Gastroesophageal sphincter (tissue), 4 donors: ENCODE measurements at places on chromosomes 1 and 21.

- peak; percentile 84 for ATAC-seq
These were observed 20.1 kb downstream of the OSBPL9 start for GRCh38 chr1:51636764-51637522.

GRCh38 chr1:204968135-204968534 is 74.9 kb upstream of the CNTN2 start:
- no peak for ATAC-seq

DNA sequence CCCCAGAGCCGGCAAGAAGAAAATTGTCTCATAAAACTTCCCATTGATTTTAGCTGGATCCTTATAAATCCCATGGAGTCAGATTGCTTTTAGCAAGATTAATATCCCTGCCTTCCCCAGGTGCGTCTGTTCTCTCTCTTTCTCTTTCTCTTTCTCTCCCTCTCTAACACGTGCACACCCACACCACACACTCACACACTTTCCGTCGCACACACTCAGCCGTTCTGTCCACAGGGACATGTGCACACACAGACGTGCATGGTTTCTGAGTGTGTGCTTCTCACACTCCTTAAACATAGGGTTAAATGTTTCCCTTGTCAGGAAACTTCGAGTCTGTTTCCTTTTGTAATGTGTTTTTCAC is 98.7 kb upstream of the NFIA start:
- ATAC-seq: no peak

- no peak for ATAC-seq
These were observed 102.5 kb downstream of the KCNN3 start for GRCh38 chr1:154767315-154768240.

- ATAC-seq: no peak
These were observed 8.9 kb downstream of the ADGRB2 start for GRCh38 chr1:31755197-31755611.

DNA sequence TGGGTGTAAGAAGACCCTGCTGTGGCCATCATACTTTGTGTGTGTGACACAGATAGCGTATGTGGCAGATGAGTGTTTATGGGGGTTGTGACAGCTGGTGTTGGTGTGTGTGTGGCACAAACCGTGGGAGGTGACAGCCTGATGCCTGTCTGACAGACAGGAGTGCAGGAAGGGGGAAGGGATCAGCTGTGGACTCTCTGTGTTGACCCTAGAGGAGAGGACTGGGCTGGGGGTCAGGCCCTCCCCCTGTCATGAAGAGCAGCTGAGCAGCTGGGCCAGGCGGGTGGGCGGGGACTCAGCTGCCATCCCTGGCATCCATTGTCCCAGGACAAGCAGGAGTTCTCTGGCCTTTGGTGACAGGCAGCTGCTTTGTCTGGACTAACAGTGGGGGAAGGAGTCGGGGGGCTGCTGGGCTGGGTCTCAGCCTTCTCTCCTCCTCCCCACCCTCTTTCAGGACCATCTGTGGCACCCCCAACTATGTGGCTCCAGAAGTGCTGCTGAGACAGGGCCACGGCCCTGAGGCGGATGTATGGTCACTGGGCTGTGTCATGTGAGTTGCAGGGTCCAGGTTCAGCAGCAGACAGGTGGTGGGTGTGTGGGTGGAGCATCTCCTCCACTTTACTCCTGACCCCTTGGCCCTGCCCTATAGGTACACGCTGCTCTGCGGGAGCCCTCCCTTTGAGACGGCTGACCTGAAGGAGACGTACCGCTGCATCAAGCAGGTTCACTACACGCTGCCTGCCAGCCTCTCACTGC is 2.3 kb downstream of the PLK3 start:
- no peak for ATAC-seq

DNA sequence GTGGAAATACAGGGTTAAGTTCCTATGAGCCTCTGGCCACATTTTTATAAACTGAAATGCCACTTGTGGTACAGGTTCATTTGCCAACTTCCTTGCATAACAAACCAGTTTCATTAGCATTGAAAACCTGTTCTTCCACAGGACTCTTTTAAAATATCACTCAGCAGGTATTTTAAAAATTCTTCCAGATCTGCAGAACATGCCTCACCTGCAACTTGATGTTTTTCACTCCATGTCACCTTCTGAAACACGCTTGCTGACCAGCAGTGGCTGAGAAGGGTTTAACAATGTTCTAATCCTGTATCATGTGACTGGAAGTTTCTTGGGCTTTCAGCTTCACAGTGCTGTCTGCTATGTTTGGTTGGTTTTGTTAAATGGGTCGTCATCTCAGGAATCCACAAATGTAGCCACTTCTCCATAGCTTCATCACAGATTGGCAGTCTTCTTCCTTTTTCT is 17.6 kb upstream of the CBR3 start:
- no peak for ATAC-seq

- ATAC-seq: peak; percentile 40
These were observed 22.4 kb upstream of the NPPB start for GRCh38 chr1:11880911-11881748.

DNA sequence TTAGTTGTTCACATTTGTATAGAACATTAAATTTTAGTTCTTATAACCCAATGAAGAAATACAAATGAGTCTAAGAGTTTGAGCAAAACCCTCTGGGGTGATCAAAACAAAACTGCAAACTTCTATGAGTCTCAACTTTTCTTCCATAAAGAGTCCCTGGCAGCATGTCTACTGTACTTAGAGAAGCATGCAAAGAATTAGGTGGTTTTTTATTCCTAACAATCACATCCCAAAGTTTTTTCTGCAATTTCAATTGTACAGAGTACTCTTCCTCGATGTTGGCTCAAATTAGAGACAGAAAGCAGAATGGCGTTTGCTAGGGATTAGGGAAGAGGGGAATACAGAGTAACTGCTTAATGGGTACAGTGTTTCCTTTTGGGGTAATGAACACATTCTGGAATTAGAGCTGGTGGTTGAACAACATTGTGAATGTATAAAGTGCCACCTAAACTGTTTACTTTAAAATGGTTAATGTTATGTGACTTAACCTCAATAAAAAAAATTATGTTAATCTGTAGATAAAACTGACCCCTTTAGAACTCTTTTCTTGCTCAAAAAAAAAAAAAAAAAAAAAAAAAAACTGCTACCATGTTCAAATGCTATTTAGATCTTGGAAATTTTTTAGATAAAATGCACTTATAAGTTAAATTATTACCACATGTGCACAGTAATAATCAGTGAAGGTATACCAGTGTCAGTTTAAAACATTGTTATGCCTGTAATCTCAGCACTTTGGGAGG is 4.8 kb downstream of the RC3H1 start:
- ATAC-seq: no peak

GRCh38 chr1:32336963-32337675 is 1.1 kb upstream of the MARCKSL1 start:
- no peak for ATAC-seq

DNA sequence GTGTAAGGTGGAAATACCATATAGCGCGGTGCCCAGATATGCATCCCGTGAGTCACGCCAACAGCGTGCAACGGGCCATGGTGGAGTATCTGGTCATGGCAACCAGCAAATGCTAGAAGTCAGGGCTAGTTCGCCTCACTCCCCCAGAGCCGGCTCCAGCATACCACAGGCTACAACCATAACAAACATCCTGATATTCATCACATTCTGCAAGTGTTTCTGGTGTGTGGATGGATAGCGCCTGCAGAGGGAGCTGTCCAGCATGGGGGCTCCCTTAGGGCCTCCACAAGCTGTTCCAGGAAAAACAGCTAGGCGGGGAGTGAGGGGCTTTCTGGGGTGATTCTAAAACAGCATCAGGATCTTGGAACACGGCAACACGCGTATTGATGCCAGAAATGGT is 6.8 kb downstream of the C1orf198 start:
- no peak for ATAC-seq

DNA sequence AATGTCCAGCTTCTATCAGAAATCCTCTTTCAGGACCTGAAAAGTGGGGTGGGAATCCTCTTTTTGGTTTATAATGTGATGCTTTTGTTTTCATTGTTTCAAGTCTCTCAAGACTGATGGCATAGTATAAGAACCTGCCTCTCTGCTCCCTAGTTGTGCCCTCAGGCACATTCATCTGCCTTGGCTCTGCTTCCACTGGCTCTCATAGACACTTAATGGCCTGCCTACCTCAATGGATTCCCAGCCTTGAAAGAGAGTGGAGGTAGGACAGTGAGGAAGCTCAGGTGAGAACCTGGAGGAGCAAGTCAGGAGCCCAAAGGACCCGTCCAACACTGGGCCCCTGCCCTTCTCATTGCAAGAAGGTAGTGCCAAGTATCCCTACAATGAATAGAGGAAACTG is 4.8 kb downstream of the TTLL7 start:
- ATAC-seq: no peak

- no peak for ATAC-seq
These were observed 17.1 kb upstream of the UBE2U start for GRCh38 chr1:64186138-64186897.

GRCh38 chr1:228212415-228212965 is 4.6 kb downstream of the OBSCN start:
- no peak for ATAC-seq

- no peak for ATAC-seq
These were observed 36.1 kb downstream of the EPB41 start for GRCh38 chr1:28950449-28950848.

DNA sequence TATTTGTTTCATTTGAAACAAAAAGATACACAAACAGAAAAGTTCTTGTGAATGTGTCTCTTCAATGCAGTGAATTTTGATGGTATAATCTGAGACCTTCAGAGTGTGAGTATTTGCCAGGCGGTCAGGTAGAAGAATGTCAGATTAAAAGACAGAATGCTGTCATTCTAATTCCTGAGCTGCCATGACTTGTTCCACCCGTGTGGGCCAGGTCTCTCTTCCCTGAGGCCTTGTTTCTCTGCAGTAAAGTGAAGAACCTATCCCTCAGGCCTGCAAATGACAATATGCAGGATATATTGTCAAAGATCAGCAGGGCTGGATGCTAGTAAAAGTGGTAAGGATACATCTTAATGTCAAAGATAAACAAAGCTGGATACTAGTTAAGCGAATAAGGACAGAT is 111.4 kb downstream of the ZP4 start:
- no peak for ATAC-seq

GRCh38 chr1:43703836-43704235 is 3.5 kb upstream of the ST3GAL3 start:
- no peak for ATAC-seq

DNA sequence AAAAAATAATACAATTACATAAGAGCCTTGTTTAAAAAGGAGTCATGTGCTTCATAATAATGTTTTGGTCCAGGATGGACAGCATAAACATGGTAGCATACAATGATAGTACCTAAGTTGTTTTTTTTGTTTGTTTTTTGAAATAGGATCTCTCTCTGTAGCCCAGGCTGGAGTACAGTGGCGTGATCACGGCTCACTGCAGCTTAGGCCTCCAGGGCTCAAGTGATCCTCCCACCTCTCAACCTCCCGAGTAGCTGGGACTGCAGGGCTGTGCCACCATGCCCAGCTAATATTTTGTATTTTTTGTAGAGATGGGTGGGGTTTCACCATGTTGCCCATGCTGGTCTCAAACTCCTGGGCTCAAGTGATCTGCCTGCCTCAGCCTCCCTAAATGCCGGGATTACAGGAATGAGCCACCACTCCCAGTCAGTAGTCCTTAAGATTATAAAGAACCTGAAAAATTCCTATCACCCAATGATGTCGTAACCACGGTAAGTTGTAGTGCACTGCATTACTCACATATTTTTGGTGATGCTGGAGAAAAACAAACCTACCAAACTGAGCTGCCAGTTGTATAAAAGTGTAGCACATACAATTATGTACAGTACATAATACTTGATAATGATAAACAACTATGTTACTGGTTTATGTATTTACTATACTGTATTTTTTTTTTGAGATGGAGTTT is 22.4 kb upstream of the RCOR3 start:
- no peak for ATAC-seq

- ATAC-seq: peak; percentile 71
These were observed 82.1 kb downstream of the PRDM2 start for GRCh38 chr1:13781907-13782633.

- ATAC-seq: no peak
These were observed 6.4 kb upstream of the GSTM4 start for GRCh38 chr1:109649491-109649914.

DNA sequence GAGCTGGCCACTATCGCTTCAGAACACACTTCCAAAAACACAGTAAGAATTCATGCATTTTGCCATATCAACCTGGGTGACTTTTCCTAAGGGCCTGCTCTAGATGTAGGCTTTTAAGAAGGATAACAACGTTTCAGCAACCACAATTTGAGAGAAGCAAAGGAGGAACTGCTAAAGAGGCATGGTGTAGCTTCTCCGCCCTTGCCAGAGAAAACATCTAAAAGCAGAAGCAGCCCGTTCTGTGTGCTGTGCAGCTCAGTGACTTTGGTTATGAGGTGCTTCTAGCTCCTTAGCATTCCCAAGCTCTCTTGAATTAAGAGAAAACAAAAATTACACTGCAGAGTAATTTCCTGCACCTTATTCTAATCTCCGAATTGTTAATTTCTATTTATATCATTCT is 2.7 kb downstream of the PER3 start:
- ATAC-seq: no peak

GRCh38 chr21:32529679-32530078 is 55.6 kb downstream of the TCP10L start:
- no peak for ATAC-seq

DNA sequence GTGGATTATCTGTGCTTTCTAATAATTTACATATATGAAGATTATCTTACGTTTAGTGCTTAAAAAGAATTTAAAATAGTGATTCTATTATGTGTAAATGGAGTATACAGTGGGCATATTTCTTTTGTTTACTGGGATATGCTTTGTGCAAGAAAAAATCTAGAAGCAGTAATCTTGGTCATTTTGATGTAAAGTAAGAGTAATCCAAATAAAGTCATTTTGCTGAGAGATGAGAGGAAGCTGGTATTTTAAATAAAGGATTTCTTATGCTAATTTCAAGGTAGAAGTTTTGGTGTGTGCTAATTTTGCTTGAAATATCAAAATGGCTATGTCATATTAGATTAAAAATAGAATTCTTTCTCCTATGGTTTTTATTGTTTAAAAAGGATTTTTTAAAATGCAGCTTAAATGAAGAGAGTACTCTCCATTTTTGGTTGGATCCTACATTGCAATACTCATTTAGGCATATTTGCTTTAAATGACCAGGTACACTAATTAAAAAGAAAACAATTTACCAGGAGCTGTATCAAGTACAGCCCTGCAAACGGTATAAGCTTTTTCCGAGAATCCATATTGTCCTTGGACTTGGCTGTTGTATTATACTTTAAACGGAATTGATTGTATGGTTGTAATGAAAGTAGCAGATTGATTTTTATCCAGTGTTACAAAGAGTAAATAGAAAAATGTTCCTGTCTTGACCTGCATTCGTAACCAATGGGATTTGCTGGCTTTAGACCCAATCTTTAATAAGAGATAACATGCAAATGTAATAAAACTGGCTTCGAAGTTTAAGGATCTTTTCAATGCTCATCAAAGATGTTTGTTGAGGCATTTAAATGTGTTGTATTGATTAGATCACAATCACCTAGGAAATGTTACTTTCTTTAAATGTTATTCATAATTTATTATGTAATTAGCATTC is 574.7 kb downstream of the USP25 start:
- no peak for ATAC-seq

DNA sequence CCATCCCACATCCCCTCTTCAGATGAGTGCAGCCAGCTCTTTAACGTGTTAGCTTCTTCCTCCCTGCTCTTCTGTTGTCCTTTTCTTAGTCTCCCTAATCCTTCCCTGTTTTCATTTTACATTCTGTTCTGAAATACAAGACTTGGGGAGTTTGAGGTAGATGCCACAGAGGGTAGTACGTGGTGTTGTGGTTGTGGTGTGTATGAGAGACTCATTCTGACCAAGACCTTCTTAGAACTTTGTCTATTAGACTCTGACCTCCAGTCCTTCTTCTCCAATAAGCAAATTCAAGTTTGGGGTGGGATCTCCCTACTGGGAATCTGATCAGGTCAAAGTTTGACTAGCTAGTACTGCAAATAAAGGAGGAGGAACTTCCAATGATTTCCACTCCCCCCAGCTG is 39.5 kb downstream of the CACNA1E start:
- ATAC-seq: no peak

GRCh38 chr1:114082867-114083585 is 70.6 kb downstream of the SYT6 start:
- no peak for ATAC-seq
